Right lobe of liver (tissue), 6 donors: ENCODE measurements at places on chromosomes 5 and 9.

- no peak for DNase-seq
Observed at GRCh38 chr9:104915049-104915448, 12.9 kb downstream of the ABCA1 start.

DNA sequence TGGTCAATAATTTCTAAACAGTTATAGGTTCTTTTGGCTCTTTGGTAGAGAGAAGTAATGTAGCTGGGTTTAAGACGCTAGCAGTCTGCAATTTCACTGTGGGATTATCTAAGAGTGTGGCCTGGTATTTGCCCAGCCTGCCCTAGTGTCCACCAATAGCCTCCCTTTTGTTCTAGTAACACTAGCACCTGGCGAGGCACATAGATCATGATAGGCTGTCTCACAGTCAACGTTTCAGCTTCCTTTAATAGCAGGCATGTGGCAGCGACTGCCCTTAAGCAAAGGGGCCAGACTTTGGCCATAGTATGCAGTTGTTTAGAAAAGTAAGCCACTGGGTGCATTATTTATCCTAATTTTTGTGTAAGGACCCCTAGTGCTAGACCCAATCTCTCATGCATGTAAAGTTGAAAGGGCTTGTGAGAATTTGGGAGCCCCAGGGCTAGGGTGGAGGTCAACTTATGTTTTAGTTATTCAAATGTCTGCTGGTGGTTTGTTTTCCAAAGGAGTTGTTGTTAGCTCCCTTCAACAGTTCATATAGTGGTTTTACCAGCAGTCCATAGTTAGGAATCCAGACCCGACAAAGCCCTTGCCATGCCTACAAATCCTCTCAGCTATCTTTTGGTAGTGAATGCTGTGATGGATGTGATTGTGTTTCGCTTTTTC lies 274.3 kb downstream of the HTR1A start:
- DNase-seq = no peak

GRCh38 chr5:15850939-15851341 lies 328.7 kb downstream of the MARCHF11 start:
- no peak for DNase-seq

GRCh38 chr9:112487008-112487798 lies 576 bp downstream of the KIAA1958 start:
- peak; percentile 77 for DNase-seq

- no peak for DNase-seq
Observed at GRCh38 chr5:90949469-90950358, 391.1 kb downstream of the ADGRV1 start.

GRCh38 chr9:77851882-77852595 lies 179.6 kb downstream of the GNAQ start:
- no peak for DNase-seq

DNA sequence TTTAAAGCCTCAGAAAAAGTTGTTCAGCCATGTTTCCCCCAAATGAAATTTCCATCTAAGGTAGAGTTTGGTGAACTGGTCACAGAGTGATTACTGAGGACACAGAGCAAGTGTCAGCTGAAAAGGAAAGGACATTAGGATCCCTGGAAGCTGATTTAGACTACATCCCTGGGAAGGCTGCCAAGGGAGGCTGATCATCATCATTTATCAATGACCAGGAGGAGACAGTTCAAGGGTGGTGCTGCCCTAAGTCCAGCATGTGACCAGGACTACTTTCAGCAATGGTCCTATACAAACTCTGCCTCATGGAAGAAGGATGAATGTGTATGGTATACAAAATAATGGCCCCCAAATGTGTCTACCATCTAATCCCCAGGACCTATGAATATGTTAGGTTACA lies 120.6 kb downstream of the PIK3R1 start:
- no peak for DNase-seq

DNA sequence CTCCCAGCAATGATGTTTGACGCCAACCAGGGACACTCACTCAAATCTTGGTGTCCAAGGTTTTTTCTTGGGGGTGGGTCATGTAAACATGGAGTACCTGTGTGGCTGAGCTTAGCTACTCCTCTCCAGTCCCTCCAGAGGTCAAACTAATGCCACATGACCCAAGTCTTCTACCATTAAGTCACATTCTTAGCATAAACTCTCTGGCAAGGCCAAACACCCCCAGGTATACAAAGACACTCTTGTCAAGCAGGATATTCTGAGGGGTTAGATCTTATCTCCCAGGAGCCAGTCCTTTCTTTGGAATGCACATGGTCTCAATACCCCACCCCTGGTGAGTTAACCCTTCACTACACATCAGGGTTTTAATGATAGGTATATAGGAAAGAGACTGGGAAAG lies 161.4 kb downstream of the PDZD2 start:
- no peak for DNase-seq

- DNase-seq = no peak
Observed at GRCh38 chr9:93244510-93245436, 60.8 kb downstream of the WNK2 start.

DNA sequence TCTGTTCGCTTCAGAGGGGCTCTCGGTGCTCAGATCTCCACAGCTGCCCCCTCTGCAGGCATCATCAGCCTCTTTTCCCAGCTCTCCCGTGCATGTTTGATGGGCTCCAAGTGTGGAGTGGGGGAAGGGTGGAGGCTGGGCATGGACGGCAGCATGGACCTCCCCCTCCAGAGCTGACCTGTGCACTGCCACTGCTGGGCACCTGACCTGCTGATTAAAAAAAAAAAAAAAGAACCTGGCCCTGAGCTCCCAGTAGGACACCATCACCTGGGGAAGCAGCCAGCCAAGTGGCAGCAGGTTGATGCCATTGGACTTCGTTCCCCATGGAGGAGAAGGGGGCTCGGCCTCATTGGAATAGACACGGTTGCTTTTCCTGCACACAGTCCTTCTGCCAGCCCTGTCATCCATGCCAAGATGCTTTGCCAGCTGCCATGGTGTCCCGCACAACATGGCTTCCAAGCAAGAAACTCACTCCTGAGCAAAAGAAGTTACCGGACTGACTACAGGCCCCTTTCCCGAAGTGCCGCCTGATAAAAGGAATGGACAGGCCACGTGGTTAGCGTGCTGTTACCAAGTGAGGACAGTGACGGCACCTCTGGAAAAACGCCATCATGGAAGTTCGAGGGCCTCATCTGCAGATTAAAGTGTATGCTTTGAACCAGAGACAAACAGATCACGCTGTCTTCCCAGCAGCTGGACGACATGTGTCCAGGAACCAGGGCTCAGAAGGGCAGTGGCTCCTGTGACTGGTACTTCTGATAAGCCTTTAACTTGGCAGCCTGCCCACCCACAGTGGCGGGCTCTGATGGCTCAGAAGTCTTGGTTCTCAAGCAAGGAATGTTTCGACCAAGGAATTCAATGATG lies 14.7 kb upstream of the BRD3OS start:
- DNase-seq = peak; percentile 79

GRCh38 chr5:179874536-179875292 lies 16.1 kb upstream of the MRNIP start:
- no peak for DNase-seq

DNA sequence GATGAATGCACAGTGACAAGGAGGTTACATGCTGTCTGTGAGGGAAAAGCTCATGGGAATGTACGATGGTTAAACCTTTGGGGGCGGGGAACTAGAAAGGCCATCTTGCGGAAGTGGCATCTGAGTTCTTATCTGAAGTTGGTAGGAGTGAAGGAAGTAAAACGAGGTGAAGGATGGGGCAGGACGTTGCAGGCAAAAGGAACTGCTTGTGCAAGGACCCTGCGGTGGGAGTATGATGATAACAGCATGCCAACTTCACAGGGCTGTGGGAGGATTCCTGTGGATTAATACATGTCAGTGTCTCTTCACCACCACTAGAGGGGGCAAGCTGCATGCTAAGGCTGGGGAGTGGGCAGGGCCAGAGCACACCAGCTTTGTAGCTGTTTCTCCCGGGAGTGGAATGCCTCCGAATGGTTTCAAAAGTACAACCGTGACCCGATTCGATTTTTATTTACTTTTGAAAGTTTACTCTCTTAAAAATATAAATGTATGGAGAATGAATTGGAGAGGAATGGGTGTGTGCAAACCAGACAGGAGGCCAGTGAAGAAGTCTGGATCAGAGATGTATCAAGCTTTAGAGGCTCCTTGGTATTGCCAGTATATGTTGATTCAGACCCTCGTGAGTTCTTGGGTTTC lies 62.5 kb downstream of the CYFIP2 start:
- DNase-seq = peak; percentile 66

- DNase-seq = no peak
Observed at GRCh38 chr9:98142925-98143481, 24.0 kb upstream of the TRIM14 start.

DNA sequence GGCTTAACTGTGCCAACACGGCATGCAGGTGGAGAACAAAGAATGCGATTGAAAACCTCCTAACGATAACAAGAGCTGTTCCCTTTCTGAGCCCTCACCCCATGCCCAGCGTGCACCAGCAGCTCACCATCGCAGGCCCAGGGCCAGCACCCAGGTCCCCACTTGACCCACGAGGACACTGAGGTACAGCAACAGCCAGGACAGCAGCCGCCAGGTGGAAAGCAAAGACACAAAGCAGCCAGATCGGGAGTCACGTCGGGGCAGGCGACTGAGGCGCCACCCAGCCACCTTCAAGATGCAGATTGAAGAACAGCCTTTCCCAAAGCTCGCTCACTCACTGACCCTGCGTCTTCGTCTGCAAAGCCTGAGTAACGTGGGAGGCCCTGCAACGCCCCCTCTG lies 6.9 kb upstream of the SEC16A start:
- DNase-seq = no peak

GRCh38 chr9:34171753-34172535 lies 6.9 kb upstream of the UBAP1 start:
- peak; percentile 43 for DNase-seq

DNA sequence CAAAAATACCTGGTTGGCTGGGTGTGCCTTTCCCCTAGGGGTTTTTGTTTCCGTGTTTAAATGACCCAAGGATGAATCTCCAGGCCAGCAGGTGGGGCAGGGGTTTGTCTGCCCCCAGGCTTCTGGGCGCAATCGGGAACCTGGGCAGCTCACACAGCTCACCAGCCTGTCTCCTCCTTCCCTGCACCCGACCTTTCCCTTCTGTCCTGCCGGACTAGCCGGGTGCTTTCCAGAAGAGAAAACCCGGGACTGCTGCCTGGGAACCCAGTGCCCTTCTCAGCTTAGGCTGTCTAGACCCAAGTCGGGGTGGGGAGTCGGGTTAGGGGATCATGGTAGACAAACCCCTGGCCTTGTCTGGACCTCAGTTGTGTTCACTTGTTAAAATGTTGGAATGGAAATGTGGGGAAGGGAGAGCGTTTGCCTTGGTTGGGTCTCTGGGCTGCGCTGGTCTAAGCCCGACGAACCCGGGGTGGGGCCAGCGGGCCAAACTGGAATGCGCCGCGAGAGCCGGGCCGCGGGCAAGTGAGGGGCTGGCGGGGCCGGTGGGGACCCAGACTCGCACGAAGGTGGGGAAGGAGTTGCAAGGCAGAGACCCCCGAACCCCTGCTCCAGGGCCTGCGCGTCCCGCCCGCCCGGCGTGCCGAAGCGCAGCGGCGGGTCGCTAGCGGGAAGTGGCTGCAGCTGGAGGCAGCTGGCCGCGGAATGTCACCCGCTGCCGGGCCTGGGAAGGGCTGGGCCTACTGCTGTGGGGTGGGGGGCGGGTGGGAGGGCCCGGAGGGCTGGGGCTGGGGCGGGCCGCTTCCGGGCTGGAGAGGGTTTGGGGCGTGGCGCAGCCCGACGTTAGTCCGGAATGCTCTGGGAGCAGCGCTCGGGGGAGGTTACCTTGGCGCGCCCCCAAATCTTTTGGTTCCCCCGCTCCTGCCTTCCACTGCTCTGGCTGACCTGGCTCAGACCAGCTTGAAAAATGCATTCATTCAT lies 84.6 kb downstream of the DAB2IP start:
- peak; percentile 55 for DNase-seq

GRCh38 chr9:114055061-114055460 lies 23.0 kb downstream of the AMBP start:
- DNase-seq = no peak

DNA sequence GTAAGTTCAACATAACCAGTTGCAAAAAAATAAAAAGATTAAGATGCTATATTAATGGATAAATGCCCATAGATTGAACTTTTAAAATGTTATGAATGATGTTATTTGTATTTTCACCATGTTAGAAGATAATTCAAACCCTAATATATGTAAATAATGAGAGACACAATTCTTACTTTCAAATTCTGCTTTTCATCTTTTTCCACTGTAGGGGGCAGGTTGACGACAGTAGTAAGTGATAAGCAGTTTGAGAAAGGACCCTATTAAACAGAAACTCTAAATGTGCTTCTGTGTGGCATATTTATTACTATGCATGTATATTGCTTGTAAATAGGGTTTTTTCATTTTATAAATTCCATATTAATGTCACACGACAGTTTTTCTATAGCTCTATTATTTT lies 591.1 kb downstream of the SEMA5A start:
- DNase-seq = no peak

DNA sequence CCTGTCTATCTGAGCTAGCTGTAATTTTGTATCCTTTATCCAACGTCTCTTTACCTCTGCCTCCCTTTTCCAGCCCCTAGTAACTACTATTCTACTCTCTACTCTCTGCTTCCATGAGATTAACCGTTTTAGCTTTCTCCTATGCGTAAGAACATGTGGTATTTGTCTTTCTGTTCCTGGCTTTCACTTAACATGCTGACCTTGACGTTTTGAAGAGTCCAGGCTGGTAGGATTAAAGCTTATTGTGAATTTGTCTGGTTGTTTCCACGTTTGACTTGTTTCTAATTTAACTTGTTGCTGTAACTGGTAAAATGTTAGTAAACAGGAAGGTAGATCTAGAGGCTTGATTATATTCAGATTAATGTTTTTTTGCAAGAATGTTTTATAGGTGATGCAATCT lies 385.3 kb downstream of the PSAT1 start:
- no peak for DNase-seq

DNA sequence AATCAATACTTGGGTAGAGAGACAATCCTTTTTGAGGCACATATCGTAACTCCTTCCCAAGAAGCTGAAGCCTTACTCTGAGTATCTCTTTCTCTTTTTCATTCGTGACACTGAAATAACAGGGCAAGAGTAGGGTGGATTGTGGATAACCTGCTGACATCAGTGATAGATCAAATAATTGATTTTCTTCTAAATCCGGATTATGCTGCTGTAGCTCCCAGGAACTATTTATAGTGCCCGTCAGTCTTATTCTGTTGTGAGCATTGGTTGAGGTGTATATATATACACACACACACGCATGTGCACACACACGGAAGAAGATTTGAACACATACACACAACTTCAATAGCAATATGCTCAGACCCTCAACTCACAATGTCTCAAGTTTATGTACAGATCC lies 43.2 kb upstream of the GLRA1 start:
- DNase-seq = no peak

DNA sequence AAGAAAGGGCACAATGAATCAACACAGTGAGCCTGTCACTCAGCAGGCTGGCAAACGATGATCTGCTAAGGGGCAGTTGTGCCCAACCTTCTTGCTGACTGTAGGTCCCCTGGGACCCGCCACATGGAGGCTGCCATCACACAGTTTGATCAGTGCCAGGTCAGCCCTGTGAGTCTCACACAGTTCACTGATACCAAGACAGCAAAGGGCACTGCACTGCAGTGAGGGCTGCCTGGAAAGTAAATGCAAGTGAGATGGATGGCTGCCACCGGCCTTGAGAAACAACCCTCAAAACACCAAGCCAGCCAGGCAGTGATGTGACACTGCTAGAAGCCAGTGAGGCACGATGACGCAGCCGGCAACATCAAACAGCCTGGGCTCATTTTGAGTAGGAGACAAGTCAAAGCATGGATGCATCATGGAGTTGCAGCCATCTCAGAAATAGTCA lies 30.3 kb downstream of the FOXD1 start:
- no peak for DNase-seq
